ENCODE measurements at places on chromosomes 2 and 18.

- no peak for DNase-seq
Measured at GRCh38 chr2:201420442-201421113, 30.7 kb downstream of the TRAK2 start.

DNA sequence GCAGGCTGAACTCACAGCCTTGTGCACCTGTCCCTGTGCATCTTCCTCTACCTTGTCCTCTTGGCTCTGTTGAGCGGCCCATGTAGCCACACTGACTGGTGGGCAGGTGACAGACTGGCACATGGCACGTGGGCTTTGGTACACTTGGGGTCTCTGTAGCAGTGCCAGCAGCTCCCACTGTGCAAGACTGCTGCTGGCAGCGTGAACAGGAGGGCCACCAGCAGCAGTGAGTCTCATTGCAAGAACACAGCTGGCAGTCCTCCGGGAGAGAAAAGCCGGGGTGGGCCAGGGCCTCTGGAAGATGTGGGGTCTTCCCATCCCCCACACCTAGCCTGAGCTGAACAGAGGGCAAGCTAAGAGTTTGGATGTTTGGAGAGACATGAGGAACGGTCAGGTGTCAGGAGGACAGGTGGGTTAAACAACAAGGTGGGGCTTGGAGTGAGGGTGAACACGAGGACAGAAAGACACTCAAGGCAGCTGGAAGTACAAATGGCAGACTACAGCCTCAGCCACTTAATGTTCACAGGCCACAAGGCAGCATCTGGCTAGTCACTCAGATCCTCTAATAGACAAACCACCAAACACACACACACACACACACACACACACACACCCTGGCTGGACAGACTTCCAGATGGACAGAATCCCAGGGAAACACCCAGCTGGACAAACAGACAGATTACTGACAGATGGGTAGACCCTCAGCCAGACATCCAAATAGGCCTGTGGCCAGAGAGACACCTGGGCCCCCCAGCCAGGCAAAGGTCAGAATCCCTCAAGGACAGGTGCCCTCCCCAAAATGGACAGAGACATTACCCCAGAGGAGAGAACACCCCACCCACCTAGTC is 2.3 kb upstream of the PTPN18 start:
- DNase-seq: no peak

DNA sequence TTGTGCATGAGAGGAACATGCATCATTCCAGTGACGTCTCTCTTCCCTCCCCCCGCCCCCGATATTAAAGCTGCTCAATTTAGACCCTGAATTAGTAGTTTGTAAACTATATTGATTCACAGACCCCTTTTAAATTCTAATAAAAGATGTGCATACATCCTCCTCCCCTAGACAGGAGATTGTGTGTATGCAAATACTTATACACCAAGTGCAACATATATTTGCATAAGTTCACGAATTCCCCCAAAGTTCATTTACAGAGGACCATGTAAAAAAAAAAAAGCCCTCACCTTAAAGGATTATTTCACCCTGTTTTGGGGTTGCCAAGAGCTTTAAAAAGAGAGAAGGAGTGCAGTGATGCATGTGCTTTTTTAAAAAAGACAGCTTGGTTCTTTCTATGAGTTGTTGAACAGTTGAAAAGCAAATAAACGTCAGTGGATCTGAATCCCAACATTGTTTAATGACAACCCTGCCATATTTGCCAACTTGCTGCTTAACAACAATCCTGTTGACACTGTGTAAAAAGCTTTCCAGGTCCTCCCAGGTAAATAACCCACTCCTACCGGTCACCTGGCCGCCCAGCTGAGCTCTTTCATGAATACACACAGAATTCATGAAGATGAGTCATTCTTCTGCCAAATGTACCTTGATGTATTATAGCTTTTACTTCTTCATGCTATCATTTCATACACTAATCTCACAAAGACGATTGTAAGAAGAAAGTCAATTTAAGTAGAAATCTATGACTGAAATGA is 211.5 kb downstream of the IKZF2 start:
- no peak for DNase-seq

DNA sequence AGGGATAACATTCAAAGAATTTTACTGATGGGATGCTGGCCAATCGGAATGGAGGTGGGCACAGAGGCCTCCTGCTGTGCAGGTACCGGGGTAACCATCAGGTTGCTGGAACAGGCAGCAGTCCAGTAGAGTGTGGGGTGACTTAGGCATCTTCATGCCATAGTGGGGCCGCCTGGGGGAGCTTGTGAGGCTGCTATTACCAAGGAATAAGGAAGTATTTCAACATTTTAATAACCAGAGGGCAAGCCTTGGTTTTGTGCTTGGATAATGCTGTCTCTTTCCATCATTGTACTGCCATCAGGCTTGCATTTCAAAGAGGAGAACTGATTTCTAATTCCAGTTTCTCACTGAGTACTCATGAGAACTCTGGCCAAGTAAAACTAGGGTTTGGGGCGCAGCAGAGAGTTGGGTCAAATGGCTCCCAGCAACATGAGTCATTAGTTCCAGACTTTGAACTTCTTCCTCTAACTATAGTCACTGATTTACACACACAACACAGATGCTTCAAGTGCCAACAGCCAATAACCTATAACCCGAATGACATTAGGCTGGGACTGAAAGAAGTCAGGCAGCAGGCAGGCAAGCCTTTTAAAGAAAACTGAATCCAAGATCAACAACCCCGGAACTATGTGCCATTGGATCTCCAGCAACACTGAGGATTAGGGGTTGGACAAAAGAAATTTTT is 56.1 kb upstream of the FHL2 start:
- DNase-seq: no peak

DNA sequence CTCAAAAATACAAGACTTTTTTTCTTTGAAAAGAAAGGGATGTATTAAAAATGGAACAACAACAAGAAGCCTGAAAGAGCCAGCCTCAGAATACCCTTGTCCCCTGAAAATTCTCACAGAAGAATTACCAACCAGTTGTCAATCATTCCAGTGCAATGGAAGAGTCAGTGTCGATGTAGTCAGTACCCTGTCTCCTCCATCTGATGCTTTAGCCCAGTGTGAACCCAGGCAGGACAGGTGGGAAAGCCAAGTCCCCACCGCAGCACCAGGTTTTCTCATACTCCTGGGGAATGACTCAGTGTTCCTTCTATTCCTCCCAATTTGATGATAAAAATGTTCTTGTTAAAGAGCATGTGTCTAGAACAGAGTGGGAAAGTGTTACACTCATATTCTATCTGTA is 332.0 kb upstream of the CHAC2 start:
- DNase-seq: no peak

DNA sequence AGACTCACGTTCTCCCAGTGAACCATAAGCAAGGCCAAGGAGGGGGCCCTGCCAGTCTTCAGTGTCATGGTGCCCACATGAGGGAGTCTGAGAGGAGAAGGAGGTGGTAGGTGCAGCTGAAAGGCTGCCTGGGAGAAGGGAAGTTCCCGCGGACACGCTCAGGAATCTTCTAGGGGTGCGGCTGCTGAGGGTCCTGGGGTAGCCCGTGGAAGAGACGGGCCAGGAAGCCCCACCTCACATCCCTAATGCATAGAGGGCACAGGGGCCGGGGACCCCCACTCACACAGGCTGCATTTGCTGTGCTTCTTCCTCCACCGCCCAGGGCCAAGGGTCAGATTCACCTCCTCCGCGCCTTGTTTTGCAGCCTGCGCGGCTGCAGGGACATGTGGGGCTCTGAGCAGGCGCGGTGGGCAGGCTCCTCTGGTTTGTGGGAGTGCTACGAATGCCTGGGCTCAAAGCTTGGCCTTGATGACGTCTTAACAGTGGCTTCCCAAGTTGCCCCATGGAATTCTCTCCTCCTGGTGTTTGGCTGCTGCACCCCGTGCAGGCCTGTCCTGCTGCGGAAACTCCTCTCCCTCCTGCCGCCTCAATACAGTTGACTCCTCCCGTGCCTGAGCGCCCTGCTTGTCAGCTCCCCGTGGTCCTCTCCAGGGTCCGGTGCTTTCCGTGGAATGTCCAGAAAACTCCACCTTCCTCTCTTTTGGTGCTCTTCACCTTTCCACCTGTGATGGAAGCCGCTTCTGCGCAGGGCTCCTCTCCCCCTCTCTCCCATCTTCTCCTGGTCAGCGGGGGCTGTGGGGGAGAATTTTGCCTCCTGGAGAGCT is 95.7 kb downstream of the VAPA start:
- DNase-seq: no peak

GRCh38 chr2:171547256-171547655 is 25.0 kb downstream of the CYBRD1 start:
- no peak for DNase-seq

GRCh38 chr2:42132191-42132965 is 36.8 kb upstream of the EML4 start:
- DNase-seq: no peak

GRCh38 chr2:85585781-85586105 is 1.5 kb downstream of the VAMP5 start:
- no peak for DNase-seq

GRCh38 chr2:38610851-38611801 is 8.4 kb upstream of the HNRNPLL start:
- no peak for DNase-seq

DNA sequence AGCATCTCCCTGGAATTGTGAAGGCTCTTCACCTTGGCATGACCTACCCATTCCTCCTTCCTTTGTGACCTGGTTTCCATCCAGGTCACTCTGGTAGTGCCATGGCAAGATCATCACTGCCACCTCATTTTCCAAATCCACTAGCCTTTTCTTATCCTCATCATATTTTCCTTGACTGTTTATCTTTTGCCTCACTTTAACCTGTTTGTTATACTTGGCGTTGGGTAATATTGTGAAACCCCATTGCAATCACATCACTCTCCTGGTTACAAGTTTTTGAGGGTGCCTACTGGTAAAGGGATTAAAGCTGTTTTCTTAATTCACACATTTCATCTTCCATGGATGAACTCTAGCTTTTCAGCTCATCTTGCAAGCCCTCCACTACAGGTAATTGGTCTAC is 39.1 kb upstream of the IGFBP2 start:
- DNase-seq: no peak

DNA sequence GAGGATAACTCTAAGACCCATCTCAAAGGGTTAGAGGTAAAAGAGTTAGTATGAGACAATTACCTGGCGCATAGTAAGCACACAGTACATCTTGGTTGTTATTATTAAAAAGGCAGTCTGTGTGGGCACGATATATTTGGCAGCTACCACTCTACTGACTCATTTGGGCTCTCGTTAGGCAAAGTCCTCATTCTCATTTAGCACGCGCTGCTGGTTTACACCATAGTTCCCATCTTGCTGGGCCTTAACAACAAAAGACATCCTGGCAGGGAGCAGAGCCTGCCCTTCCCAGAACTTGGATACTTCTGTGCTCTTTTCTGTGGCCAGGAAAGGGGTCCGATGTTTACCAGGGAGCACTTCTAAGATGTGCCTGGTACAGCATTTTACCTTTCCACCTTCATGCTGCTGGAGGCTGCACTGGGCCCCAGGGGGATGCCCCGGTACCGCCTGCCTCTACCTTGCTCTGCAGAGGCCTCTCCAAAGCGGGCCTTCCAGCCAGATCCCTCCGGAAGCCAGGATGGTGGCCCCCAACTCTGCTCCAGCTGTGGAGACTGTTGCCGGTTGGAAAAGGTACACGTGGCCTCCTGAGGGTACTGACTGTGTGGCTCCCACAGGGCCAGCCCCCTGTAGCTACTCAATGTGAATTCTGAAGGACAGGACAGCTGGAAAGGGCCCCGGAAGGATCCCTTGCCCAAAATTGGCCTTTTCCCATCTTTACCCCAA is 15.0 kb downstream of the GLI2 start:
- DNase-seq: peak; percentile 70

DNA sequence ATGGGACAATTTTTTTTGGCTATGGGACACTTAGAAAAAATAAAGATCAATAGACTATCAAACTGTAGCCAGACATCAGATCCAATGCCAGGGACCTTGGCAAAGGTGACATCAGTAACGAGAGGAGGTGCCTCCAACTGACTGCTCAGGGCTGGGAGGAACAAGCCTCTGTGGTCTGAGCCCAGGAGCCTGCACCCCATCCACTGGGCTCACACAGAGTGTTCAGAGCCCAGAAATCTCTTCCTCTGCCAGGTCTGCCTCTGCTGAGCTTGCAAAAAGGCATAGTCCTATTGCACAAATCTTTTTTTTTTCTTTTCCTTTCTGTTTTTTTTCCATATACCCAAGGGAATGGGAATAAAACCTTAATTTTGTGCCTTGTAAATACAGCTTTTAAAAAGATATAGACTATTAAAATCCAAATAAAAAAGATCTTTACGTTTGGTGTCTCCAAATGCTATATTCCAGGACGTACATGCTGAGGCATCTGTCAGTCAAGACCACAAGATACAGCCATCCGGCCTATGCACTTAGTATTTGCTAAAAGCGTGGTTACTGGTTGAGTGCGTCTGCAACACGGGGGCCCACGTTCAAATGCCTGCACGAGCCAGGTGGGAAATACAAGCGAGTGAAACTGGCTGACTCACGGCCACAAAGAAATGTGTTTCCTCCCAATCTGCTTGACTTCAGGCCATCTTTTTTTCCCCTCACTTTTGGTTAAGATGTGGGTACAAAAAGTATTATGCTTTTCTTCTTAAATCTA is 7.8 kb upstream of the ARHGAP25 start:
- peak; percentile 37 for DNase-seq

GRCh38 chr18:49847524-49847923 is 34.2 kb upstream of the ACAA2 start:
- no peak for DNase-seq

- no peak for DNase-seq
Measured at GRCh38 chr2:237693291-237693994, 66.1 kb downstream of the LRRFIP1 start.

DNA sequence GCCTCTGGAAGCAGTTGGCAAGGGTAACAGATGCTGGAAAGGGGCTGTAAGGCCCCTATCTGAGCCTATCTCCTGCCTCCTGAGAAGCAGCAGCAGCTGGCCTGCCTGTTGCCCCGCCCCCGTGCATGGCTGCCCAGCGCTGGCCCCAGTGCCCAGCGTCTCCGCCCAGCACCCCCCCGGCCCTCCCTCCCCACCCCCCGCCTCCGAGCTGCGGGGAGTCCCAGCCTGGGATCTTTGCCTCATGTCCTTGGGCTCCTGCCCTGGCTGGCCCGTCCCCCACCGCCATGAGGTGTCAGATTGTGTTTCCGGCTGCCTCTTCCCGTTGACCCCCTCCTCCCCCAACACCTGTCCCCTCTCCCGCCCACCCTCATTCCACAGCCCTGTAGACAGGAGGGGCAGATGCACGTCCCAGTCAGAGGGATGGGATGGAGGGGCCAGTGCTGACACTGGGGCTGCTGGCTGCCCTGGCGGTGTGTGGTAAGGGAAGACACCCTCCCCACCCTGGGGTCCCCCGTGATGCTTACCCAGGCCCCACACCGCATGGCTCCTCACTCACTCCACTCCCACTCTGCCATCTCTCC is at the start of gene CHRND:
Gene CHRND, plus strand, starts transcription at position 370 of the 581 bp plus-strand sequence. Its CDS starts 56 bp downstream, at position 426.
- DNase-seq: peak; percentile 50

- no peak for DNase-seq
Measured at GRCh38 chr2:41907141-41907540, 140.7 kb upstream of the PKDCC start.

- DNase-seq: peak; percentile 25
Measured at GRCh38 chr2:64456293-64456692, 2.3 kb downstream of the LGALSL start.
